ENCODE measurements at places on chromosomes 7 and 10.

- DNase-seq, result no peak
Observed at GRCh38 chr7:71389976-71390375, 258.0 kb downstream of the GALNT17 start.

DNA sequence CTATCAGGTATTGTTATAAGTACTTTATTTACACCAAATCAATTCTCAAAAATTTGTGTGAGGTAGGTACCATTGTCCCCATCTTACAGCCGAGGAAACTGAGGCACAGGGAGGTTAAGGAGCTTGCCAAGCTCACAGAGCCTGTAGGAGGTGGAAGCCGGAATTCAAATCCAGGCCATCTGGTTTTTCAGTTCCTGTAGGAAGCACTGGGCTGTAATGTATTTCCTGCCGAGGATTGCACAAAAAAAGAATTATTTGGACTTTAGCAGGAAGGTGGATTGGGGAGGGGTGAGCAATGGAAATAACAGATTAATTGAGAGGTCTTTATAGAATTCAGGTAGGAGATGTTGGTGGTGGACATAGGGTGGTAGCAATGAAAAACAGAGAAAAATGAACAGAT is 315.3 kb upstream of the AUTS2 start:
- DNase-seq, result no peak

GRCh38 chr10:21501091-21501490 is 24.4 kb downstream of the SKIDA1 start:
- no peak for DNase-seq

- no peak for DNase-seq
Observed at GRCh38 chr7:23242321-23242720, 4.3 kb upstream of the GPNMB start.

GRCh38 chr7:149625947-149626392 is 128.4 kb upstream of the ZNF746 start:
- no peak for DNase-seq

DNA sequence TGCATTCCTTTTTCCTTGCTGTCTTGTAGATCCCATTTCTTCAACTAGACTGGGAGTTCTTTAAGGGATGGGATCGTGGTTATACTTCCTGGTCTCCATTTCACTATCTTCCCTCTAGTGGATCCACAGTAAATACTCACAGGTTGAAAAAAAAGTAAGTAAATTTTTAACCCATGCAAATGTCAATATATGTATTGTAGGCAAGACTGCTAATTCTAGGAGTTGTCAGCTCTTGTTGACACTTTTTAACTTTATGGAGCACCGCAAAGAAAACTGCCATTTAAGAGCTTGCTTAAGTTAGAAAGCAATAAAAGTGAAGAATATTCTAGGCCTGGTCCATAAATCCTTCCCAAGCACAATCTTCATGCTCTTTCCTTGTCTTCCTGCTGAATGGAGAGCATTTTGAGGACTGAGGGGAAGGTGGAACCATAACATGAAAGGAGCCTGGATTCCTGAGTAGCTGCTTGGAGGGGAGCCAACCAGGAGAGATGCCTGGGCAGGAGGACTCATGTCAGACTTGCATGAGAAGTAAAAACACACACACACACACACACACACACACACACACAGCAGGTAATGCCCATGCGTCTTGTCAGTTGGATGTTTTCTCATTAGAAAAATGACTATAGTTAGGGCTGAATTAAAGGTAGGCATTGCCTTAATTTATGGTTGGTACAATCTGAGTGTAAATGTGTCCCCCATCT is 32.2 kb downstream of the VWA2 start:
- no peak for DNase-seq

- no peak for DNase-seq
Observed at GRCh38 chr10:53930648-53931047, 870.4 kb downstream of the PCDH15 start.
